GM23338 (cell line): ENCODE measurements at places on chromosomes 13 and 19. TPM values are rescaled to one million over a fixed set of nuclear protein-coding genes. Genes with fewer than 3 reads are reported as not detected.
A peak's percentile ranks its signal among the peaks of the same experiment; 100 is the strongest.

DNA sequence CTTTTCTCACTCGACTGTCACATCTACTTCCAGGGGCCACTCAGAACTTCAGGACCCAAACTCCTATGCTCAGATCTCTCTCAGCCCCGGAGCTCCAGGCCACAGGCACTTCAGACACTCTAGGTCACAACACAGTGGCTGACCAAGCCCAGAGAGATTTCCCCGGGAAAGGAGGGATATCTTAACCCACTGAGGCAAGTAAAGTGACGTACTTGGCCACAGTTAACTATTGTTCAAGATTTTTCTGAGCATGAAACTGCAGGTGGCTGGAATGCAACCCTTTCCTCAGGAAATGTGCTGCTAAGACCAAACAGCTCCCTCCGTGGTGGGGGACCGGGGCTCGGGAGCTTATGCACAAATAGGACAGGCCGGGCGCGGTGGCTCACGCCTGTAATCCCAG, 23.9 kb downstream of the OPA3 start:
- DNase-seq, result no peak

- no peak for DNase-seq
Measured at GRCh38 chr13:95025116-95025515, 276.1 kb downstream of the ABCC4 start.

GRCh38 chr19:5628919-5629481, 6.1 kb downstream of the SAFB start:
- no peak for DNase-seq

- DNase-seq, result peak; percentile 75
Measured at GRCh38 chr19:16062789-16063188, 13.5 kb upstream of the TPM4 start.

DNA sequence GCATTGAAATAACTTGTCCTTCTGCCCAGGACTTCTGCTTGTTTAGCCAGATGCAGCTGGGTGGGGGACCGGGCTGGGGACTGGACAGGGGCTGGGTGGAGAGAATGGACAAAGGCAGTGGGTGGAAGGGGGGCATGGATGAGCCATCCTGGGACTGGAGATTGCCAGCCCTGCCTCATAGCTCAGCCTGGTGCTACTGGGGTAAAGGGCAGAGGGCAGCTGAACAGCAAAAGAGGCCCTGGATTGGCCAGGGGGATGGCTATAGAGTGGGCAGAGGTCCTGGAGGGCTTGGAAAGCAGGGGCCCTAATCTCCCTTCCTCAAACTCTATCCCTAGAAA, 17.7 kb upstream of the PLAUR start:
- DNase-seq, result no peak

GRCh38 chr13:26992951-26993719, 178.5 kb downstream of the USP12 start:
- DNase-seq, result no peak

Gene PRKCG
- total RNA-seq, result 11.1 and 15.9 TPM in 2 replicates

DNA sequence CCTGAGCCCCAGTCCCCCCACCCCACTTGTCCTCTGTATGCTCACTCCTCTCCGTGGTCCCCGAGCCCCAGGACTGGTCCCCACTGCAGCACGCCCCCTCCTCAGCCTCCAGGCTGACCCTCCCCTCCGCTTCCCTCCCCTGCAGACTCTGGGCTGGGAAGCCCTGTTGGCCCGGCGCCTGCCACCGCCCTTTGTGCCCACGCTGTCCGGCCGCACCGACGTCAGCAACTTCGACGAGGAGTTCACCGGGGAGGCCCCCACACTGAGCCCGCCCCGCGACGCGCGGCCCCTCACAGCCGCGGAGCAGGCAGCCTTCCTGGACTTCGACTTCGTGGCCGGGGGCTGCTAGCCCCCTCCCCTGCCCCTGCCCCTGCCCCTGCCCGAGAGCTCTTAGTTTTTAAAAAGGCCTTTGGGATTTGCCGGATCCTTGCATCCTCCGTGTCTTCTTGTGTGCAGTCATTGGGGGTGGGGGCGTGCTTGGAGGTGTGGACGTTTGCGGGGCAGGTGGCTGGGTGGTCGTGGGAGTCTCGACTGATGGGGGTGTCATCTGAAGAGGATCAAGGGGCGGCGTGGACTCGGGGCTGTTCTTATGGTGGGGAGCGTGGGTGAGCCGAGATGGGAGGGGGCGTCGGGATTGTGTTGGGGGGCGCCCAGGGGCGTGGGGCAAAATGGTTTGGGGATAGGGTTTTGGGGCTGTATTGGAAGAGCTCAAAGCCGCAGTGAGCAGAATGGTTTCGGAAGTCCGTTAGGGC, 3.5 kb downstream of the PTGER1 start:
- no peak for DNase-seq

DNA sequence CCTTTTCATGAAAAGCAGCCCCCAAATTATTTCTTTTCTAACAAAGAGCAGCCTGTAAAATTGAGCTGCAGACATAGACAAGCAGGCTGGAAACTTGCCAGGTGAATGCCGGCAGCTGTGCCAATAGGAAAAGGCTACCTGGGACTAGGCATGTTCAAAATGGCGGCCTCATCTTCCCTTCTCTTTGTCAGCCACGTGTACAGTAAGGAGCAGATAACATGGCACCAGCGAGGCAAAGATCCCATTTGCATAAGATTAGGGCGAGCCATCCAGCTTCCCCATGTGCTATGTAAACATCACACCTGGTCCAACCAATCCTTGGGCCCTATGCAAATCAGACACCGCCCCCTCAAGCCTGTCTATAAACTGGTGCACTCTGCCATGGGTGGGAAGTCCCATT, 31.2 kb upstream of the CACNA1A start:
- DNase-seq, result peak; percentile 68

Gene ZNF208
- 1.1 TPM in 1 of 2 replicates, not detected in the other for total RNA-seq

DNA sequence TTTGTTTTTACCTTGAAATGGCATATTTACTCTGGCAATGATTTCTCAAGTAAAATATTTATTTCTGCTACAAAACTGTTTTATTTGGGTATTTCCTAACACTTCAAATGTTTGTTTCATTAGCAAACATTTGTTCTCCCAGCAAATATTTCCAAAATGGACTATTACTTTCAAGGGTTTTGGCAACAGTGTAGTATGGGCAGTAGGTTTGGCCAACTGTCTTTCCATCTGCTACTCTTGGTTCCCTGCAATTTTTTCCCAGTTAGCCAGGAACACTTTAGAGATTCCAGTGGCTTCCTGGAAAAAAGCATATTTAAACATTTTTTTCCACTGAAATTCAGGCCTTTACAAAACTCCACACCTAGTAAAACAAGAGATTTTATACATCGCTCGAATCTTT, 466.6 kb downstream of the SLITRK6 start:
- no peak for DNase-seq

Gene MADCAM1
- 1.0 and 2.5 TPM in 2 replicates for total RNA-seq

DNA sequence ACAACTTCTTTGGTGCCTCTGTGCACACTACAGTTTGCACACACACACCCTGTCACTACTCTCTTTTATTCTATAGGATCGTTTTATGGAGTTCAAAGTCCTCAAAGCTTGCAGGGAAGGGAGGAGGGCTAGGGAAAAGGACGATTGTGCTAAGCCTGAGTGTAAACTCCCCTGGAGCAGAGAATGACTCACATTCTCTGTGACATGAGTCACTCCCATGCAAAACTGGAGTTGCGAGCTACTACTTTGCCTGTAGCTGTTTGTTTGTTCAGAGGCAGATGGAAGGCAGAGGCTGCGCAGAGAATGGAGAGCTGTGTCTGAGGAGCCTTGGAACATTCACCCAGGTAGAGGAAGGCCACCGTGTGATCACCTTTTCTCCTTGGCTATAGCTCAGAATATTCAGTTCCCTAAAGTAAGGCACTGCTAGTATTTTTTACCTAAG, 80.5 kb upstream of the MBNL2 start:
- DNase-seq, result peak; percentile 65

GRCh38 chr13:33999811-34000605, 182.1 kb downstream of the RFC3 start:
- no peak for DNase-seq

GRCh38 chr19:19151418-19151817, 13.1 kb upstream of the TMEM161A start:
- no peak for DNase-seq

GRCh38 chr13:42728507-42729180, 52.7 kb upstream of the FAM216B start:
- DNase-seq, result no peak

Gene CGB3
- total RNA-seq, result not detected in 2 replicates

Gene OR7C1
- not detected in 2 replicates for total RNA-seq

- no peak for DNase-seq
Measured at GRCh38 chr19:14519860-14520407, 1.7 kb upstream of the DNAJB1 start.

- DNase-seq, result no peak
Measured at GRCh38 chr13:39377699-39378098, 225.3 kb downstream of the LHFPL6 start.

Gene FPR3
- not detected in 2 replicates for total RNA-seq

Gene AP1M2
- total RNA-seq, result 158 and 165 TPM in 2 replicates

GRCh38 chr13:50573066-50573465, 270.4 kb downstream of the DLEU7 start:
- no peak for DNase-seq

DNA sequence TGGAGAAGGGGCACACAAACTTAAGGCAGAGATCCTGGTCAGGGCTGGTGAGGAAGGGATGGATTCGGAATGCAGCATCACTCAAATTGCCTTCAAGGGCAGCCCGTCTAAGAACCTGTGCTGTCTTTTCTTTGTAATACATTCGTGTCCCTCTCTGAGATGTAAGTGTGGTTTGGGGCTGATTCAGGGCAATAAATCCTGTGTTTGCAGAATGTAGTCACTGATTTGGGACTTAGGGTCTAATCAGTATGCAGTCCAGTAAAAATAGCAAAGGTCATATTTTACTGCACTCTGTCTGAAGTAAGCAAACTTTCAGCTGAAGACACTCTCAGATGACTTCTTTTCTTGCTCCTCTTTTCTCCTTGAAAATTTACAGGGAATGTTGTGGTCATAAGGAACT, 93.8 kb upstream of the C1QTNF9B start:
- DNase-seq, result no peak

DNA sequence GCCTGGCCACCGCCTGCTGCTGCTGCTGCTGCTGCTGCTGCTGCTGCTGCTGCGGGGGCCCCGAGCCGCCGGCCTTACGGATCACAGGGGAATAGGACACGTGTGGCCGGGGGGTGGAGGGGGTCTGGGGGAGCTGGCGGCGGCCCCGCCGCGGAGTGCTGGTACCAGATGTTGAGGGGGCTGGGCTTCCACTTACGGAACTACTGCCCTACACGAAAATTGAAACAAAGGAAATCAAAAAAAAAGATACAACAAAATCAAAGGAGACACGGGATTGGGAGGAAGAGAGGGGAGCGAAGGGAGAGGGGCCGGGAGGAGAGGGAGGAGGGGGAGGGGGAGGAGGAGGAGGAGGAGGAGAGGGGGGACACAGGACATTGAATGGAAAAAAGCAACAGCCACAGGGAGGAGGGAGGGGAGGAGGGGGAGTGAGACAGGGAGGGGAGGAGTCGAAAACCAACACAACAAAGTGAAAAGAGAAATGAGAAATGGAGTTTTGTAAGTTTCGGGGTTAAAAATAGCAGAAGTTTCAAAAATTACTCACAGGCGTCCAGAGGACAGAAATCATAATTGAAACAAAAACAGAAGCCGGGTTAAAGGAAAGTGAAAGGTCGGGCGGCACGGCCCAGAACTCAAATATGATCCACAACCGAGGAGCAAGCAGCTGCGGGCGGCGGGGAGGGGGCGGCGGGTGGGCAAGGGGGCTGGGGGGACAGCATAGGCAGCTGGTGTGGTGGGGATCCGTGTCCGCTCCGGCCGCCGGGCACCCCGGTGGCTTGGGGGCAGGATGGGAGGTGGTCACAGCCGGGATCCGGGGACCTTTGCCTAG, 57.8 kb downstream of the IER2 start:
- no peak for DNase-seq

DNA sequence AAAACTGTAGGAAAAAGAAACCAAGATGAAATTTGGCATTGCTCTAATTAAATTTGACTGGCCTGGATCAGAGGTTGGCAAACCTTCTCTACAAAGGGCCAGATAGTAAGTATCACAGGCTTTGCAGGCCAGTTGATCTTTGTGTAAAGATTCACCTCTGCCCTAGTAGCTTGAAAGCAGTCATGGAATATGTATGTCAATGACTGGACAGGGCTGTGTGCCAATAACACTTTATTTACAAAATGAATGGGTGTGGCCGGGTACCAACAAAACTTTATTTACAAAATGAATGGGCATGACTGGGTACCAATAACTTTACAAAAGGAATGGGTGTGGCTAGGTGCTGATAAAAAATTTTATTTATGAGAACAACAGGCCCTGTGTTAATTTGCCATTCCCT, 20.0 kb downstream of the SIN3B start:
- DNase-seq, result no peak

DNA sequence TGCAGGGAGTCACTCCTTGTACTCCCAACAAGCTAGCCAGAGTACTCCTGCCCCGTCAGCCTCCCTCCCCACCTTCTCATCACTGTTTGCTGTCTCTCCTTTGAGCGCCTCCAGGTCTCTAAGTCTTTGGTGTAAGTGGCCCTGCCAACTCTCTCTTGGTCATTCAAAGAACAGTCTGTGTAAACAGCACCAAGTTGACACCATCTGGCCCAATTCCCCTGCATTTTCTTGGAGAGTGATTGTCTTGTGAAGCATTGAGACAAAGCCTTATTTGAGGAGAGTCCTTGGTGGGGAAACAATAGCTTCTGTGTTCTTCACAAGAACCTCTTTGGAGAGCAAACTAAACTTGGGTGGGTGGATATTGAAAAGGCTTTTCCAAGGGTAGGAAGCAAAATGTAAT, 114.6 kb upstream of the RNF113B start:
- no peak for DNase-seq

Gene KASH5
- not detected in 2 replicates for total RNA-seq

Gene TPTE2
- total RNA-seq, result not detected in 2 replicates

GRCh38 chr19:1853295-1854038, 5.2 kb upstream of the REXO1 start:
- peak; percentile 87 for DNase-seq

- DNase-seq, result no peak
Measured at GRCh38 chr13:51825165-51825592, 19.8 kb downstream of the TMEM272 start.

Gene EHD2
- total RNA-seq, result 10.8 and 11.7 TPM in 2 replicates

Gene UNC13A
- 25.0 and 30.4 TPM in 2 replicates for total RNA-seq

GRCh38 chr19:335486-336066, 9.0 kb downstream of the MIER2 start:
- DNase-seq, result no peak

Gene IZUMO4
- 2.2 and 2.6 TPM in 2 replicates for total RNA-seq

DNA sequence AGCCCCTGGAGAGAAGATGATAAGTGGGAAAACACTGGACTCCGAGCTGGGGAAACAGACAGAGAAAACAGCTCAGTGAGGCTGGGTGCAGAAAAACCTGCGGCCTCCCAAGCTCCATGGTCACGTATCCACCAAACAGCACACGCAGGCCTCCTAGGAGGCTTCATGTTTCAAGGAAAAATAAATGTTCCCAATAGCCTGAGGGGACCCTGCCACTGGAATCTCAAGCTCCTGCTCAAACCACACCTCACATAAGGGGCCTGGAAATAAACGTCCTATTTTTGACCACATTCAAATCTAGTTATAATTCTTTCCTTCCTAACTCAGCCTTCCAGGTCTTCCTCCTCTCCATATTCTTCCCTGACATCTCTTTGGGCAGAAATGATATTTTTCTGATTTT, 225.7 kb downstream of the ABCC4 start:
- DNase-seq, result no peak

- DNase-seq, result no peak
Measured at GRCh38 chr19:40469011-40469410, 2.2 kb downstream of the SPTBN4 start.

Gene KLK2
- 0.69 TPM in 1 of 2 replicates, not detected in the other for total RNA-seq
